Stimulated activated CD8-positive, alpha-beta memory T cell treated with anti-CD3 and anti-CD28 coated beads, Interleukin-4, amount 100 ng/mL, for 1 hour (primary cell): ENCODE measurements at places on chromosomes 6 and 20.

- DNase-seq, result no peak
Measured at GRCh38 chr6:168305096-168305749, 14.4 kb downstream of the DACT2 start.

- no peak for DNase-seq
Measured at GRCh38 chr6:444653-445275, 53.2 kb downstream of the IRF4 start.

GRCh38 chr20:63048516-63049190 is 41.9 kb upstream of the BHLHE23 start:
- DNase-seq, result no peak

DNA sequence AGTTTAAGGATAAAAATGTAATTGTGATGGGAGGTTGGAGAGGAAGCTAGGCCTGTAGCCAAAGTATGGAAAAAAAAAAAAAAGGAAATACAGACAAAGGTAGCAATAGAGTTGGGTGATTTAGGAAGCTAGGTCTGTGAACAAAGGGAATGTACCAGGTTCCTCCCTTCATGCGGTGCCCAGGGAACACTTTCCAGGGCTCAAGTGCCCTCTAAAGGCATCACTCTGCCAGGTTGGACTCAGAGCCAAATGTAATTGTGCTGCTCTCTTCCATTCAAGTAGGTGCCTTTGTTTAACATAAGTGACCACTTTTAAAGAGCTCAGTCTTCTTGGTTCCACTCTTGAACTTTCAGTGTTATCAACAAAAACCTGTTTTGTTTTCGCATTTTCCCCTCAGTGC is 159.7 kb upstream of the AHI1 start:
- DNase-seq, result no peak

DNA sequence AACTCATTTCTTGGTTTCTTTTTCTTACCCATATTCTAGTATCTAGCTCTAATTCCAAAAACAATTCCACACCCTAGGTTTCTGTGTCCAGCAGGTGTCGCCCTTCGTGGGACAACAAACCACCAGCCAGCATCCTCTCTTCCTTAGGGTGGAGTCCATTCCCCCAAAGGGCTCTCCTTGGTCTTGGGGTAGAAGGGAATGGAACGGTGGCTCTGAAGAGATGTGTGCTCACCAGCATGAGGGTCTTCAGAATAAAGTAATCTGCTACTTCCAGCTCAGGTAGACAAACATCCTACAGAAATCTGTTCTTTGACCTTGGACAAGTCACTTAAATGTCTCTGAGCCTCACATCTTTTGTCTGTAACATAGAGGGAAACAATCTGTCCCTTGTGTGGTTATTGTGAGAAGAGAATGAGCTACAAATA is 7.2 kb downstream of the HLA-DMB start:
- peak; percentile 63 for DNase-seq

DNA sequence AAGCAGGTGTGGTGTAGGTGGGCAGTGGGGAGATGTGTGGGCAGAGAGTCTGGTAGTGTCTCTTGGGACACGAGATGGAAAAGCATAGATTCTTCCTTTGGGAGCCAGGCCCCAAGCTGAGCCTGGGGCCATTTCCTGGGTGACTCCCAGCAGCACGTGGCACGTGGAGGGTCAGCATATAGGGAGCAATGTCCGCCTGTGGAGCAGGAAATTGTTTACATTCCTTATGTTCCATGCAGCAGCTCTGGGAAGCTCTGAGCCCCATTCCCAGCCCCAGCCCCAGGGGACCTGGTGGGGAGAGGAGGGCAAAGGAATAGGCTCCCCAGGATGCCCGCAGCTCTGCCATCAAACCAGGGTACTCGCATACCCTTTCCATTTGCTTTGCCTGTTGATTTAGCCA is 57.6 kb downstream of the DAAM2 start:
- no peak for DNase-seq

DNA sequence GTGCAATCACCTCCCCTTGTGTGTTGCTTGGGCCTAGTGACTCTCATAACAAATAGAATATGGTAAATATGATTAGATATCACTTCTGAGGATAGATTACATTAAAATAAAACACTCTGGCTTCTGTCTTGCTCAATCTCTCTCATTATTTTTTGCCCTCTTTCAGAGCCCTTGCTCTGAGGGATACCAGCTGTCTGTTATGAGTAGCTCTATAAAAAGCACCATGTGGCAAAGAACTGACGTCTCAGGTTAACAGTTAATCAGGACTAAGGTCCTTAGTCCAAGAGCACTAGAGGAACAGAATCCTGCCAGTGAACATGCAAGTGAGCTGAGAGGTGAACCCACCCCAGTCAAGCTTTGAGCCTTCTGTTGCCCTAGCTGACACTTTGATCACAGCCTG is 402.2 kb upstream of the HTR1E start:
- no peak for DNase-seq

DNA sequence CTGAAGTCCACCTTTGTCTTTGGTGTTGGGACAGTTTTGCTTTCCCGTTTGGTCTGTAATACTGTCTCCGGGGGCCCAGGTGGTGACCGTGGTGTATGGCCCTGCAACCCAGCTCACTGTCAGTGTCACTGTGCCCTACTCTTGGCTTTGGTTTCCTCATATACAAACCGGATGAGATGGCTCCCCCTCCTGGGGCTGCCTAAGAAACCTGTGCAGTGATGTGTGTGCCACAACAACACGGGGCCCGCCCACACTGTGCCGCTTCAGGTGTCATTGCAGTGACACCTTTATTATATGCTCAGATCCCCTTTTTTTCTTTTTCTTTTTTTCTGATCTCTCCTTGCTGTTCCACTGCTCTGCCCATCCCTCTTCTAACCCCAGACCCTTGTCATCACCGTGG is 73.9 kb downstream of the RAMACL start:
- no peak for DNase-seq

DNA sequence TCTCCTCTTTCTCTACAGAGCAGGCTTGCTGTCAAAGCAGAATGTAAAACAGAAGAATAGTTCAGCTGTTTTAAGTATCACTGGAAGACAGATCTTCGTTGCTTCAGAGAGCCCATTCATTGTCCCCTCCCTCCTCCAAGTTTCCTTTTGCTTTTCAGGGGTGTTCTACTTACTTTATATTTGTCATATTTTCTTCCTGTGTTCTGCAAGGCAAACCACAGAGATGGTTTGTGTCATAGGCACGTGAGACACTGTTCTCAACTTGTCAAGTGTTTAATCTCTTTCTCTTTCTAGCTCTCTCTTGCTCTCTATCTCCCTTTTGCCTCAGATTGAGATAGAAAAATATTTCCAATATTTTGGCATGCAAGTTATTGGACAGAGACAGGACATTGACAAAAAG is 228.9 kb upstream of the DEFB112 start:
- DNase-seq, result no peak

DNA sequence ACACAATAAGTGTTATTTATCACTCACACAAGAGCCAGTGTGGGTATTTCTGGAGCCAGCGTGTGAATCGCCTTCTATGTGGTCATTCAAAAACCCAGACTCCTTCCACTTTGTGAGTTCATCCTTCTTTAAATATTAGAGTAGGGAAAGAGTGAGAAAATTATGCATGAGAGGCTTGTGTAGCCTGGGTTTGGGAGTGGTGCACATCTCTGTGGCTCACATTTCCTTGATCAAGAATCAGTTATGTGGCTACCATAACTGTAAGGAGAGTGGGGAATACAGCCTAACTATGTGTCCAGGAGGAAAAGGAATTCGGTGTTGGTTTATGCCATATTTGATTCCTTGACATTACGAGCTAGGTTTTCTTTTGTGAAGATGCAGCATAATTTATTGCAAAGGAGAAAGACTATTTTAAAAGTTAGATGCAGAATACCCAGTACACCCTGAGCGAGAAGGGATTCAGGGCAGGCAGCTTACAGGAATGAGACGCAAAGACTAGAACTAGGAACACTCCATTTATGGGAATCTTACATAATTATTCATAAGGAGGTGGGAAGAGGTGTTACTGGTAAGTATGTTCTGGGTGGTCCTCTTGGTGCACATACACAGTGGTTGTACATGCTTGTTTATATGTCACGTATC is 638.5 kb downstream of the COL12A1 start:
- no peak for DNase-seq

DNA sequence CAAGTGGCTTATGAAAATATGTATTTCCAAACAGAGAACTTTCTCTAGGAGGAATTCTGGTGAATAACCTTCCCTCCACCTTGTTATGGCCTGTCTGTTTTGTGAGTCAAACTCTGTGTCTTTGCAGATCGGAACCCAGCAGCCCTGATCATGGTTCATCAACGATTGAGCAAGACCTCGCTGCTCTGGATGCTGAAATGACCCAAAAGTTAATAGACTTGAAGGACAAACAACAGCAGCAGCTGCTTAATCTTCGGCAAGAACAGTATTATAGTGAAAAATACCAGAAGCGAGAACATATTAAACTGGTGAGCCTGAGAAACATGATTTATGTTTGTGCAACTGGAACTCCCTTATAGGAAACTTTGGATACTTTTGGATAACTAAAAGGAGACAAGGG is 294.5 kb upstream of the PLCB4 start:
- DNase-seq, result no peak

DNA sequence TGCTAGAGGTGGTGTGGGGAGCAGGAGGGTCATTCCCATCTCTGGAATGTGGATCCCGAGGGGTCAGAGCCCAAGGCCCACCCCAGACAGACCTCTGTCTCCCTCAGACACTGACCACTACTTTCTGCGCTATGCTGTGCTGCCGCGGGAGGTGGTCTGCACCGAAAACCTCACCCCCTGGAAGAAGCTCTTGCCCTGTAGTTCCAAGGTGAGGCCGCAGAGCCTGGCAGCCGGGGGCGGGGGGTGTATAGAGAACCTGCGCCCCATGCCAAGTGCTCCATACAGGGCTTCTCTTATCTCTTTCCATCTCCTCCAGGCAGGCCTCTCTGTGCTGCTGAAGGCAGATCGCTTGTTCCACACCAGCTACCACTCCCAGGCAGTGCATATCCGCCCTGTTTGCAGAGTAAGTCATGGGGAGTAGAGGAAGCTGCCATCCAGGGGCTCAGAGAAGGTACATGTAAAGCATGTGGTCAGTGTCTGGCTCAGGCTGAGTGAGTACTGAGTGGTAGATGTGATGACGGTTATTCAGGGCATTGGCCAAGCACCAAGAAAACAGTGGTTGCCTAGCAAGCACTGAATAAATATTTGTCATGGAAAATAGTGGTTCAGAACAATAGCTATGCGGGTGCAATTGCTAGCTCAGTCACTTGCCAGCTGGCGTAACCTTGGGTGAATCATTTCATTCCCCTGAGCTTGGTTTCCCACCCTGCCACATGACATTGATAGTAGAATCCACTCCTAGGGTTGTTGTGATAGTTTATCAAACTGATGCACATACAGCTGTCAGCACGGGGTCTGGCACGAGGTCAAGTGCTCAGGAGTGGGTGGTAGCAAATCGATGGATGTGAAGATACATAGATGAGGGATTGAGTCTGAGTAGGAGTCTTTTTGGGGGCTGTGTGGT is 3.5 kb downstream of the PIGT start:
- DNase-seq, result no peak

GRCh38 chr20:58706150-58706892 is 13.7 kb downstream of the NPEPL1 start:
- DNase-seq, result no peak

DNA sequence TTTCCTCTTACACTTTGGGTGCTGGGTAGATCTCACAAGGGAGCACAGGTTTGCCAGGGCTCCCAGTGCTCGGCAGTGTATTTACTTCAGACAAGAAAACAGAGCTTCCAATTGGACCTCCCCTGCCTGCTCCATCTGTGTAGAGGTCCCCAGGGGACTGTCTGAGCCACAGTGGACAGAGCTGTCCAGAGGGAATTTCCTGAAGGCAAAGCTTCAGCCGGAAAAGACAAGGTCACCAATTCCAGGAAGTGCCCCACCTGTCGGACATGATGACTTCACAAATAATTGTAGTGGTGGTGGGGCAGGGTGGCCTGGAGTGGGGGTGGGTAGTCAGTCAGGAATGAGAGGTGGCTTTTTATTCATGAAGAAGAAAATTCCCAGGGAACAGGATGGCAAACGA is 18.6 kb downstream of the ADGRF5 start:
- no peak for DNase-seq

DNA sequence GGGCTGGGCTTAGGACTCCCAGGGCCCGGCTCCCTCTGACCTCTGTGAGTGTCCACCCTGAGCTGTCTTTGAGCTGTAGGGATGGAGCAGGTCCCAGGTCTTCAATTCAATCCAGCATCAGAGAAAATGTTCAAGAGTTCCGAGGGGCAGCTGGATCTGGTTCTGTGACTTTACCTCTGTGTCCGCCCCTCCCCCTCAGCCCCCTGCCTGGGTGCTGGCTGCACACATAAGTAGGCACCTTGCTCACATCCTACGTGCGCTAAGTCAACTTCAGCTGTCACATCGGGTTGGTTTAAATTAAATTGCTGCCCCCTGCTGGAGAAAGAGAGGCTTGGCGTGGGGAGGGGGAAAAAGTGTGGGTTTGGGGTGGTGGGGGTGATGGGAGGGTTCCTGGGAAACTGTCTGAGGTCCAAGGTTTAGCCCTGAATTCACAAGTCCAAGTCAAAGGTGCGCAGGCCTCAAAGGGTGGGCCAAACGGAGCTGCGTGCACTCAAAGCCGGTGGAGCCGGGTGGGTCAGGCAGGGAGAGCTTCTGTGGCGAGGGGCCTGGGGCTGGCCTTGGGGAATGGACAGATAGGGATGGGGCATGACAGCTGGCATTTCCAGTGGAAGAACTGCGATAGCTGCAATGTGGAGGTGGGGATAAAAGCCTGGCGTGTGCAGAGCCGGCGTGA is 3.0 kb downstream of the WFDC5 start:
- no peak for DNase-seq

DNA sequence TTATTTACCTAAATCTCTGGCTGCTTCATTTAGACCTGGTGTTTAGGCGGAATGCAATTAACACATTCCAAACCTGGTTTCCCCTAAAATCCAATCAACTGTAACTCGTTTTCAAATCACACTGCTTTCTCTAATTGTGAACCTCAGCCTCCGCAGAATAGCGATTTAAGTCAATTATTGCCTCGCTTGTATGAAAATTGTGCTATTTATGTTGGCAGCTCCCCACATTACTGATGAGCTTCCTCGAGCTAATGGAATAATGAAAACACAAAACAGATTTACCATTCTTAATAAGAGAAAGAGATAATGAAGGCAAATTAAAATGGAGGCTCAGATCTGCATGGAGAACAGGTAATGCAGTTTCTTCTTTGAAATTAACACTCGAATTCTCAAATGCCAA is 67.9 kb downstream of the SLC2A10 start:
- no peak for DNase-seq

DNA sequence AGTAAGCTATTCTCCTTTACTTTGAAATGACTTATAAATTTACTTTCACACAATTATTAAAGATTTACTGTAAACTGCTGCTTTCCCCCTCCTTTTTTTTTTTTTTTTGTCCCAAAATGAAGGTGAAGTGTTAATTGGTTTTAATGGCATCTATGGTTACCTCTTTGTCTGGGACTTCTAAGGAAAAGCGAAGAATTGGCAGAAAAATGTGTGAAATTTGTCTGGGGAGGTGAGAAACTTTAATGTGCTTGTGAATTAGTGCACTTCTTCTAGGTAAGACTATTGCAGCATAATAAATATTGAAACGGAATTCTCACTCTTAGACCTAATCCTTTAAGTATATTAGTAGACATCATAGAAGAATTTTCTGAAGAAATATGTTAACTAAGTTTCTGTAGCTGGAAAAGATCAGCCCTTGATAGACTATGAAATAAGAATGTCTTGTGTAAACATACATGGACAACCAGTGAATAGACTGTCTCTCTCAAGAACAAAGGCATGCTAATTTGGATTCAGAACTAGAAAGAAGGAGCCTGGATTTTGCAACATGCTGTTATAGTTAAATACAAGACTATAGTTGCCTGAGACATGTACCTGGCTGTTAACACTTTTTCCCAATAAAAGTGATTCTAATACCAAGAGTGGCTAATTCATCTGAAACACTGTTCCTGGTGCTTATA is 23.9 kb downstream of the FLRT3 start:
- DNase-seq, result no peak

- DNase-seq, result no peak
Measured at GRCh38 chr20:1336699-1337367, 7.9 kb upstream of the SDCBP2 start.
